ENCODE measurements at places on chromosomes 2 and 18.

GRCh38 chr2:238121511-238122286 lies 16.8 kb upstream of the KLHL30 start:
- DNase-seq: no peak

GRCh38 chr2:231185050-231185725 lies 13.2 kb upstream of the ARMC9 start:
- no peak for DNase-seq

DNA sequence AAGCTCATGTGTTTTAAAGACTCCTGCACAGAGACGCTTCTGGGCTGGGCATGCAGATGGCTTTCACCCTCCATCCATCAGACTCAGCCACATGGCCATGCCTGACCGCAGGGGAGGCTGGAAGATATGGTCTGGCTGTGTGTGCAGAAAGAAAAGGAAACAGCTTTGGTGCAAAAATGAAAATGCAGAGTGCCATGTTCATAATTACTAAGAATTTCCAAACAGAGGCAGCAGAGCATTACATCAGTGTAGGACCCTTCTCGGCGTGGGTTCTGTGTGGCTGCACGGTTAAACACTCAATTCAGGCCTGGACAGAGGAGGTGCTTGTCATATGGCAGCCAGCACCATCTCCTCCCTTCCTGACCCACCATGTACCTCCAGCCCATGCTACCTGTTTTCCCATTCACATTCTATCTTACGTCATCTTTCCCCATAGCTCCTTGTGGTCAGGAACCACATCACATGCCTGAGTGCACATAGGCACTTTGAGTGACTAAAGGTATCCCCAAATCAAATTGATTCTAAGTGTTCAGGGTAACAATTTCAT lies 200.3 kb upstream of the ID2 start:
- DNase-seq: peak; percentile 70

DNA sequence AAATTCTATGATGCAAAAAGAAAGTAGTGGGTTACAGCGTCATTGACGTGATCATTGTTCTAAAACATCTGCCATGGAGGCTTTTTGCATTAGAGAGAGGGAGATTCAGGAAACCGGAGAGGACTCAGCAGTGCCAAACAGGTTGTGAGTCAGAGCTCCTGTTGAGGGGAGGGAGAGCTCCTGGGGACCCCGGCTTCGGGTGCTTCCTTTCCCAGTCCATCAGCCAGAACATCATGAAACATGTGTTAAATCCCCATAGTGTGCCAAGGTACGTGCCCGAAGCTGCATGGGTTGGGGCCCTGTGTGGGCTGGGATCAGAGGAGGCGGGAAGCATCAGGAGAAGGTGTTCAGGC lies 791 bp upstream of the CYRIA start:
- DNase-seq: no peak

DNA sequence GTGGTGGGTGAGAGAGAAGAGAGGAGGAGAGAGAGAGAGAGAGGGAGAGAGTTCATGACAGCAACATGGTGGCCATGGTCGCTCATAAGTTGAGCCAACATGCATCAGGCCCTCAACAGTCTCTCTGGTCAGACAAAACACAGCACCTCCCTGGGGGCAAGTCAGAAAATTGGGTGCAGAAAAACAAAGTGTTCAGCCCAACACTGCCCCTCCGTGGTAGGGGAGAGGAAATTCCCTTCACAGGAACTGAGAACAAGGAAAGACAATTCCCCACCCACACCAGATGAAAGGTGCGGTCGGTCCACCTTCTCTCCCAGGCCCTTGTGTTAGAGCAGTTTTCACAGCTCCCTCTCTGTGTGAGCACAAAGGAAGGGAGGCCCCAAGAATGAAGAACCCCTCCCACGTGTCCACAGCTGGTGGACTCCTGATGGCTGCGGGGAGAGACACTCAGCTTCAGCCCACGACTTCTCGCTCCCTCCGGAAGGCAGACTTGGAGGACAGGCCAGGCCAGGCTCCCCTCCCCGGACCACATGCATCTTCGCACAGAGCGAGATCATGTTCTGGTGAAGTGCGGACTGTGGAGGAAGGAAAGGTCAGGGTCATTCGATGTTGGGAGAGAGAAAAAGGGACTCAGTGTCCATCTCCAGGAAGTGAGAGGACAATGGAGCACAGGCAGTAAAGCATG lies 181.7 kb downstream of the ANAPC1 start:
- DNase-seq: peak; percentile 49

GRCh38 chr18:23228102-23229061 lies 93.1 kb downstream of the CABLES1 start:
- no peak for DNase-seq

DNA sequence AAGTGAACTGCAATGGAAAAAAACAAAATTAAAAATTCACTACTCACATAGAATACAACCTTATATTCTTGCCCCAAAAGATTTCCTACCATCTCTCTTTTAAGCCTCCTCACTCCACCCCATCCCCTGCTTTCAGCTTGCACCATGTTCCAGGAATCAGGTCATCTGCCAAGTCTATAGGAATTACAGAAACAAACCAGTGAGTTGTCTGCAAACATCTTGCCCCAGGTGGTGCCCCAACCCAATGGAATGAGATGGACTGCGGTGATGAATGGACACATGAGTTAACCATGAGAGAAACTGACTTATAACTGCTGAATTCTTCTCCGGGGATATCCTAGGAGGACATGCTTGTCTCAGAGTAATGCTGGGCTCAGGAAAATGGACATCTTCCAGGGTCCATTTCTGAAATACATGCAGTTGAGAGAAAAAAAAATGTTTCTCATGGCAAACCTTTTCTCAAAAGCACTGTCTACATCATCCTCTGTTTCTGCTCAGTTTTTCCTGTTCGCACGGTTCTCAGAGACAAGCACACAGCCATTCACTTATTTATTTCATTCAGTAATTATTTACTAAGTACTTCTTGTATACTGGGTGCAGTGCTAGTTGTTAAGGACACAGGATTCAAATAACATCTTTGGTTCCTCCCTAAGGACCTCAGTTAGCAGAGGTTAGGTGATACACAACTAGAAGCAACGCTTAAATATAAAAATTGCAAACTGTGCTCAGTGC lies 350.0 kb downstream of the RND3 start:
- DNase-seq: no peak

GRCh38 chr2:61585383-61585782 lies 47.2 kb upstream of the XPO1 start:
- DNase-seq: no peak

Measured in NK-92 treated with Interleukin-12 subunit alpha and Interleukin-12 subunit beta, amount 100 ng/mL, for 24 hours (cell line).